Stimulated activated CD8-positive, alpha-beta memory T cell treated with anti-CD3 and anti-CD28 coated beads, Interleukin-2, amount 100 ng/mL, for 48 hours (primary cell): ENCODE measurements at places on chromosomes 3 and 15.

- DNase-seq = no peak
Observed at GRCh38 chr3:175957427-175957826, 1098.3 kb downstream of the NAALADL2 start.

DNA sequence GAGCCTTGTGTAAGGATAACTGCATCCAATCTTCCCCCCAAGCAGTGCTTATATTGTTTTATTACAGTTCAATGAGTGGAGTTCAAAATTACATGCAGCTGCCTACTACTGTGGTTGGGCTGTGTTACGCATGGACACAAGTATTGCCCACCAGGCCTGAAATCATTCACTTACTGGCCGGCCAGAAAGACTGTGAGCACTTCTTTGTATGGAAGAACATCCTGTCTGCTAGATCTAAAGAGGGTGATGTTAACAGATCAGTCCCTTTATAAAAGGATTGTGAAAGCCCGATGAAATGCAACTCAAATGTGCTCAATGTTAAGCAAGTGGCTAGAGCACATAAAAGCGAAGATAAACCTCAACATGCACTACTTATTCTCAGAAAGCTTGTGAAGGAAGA lies 132.5 kb downstream of the FOXP1 start:
- no peak for DNase-seq

DNA sequence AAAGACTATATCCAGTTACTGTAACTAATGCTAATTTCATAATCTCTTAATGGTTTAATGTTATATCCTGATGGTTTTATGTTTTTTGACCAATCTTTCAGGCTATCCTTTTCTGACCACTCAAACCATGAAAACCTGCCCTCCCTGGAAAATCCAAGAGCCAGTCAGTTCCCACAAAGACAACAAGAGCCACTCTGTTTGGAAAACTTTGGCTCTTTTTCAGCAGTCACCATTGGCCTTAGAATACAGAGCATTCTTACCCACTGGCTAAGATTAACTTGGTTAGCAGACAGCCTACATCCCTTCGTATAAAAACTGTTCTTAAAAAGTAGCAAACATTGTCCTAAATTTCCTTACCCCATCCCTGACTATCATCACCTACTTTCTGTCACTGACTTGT lies 32.9 kb downstream of the ALCAM start:
- no peak for DNase-seq

GRCh38 chr15:92773340-92773739 lies 117.8 kb upstream of the FAM174B start:
- no peak for DNase-seq

DNA sequence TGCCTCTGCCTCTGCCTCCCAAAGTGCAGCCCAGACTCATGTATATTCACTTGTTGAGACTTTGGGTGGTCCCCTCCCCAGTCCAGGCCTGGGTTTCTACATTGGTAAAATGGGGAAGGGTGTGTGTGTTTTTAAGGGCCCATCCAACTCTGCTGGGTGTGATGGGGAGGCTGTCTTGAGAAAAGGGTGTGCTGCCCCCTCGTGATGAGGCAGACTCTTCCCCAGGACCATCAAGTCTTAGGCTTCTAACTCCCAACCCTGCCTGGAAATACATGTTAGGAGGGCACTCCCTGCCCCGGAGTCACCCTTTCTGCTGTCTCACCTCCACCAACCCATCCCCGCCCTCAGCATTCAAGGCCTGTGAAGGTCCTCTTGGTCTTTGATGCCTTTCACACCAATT lies 4.4 kb upstream of the PTPN23 start:
- DNase-seq = no peak

DNA sequence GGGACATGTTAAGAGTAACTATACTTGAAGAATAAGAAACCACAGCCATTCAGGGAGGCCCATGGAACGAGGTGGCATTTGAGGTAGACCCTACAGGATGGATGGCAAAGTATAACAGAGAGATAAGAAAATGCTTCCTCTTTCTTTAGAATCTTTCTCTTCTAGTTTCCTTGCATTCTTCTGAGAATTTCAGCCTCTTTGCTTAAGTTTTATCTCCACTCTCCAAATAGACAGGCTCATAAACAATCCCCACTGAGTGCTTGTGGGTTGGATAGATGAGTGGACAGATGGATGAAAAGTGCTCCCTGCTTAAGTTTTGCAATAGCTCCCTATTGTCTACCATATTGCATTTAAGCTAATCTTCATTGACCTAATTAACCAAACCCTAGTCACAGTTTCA lies 103.7 kb downstream of the MEX3B start:
- DNase-seq = no peak

- no peak for DNase-seq
Observed at GRCh38 chr3:42601896-42602581, 1.6 kb downstream of the NKTR start.

GRCh38 chr3:108897883-108898282 lies 55.8 kb downstream of the GUCA1C start:
- DNase-seq = no peak

GRCh38 chr15:28104326-28104725 lies 5.2 kb upstream of the OCA2 start:
- DNase-seq = no peak

DNA sequence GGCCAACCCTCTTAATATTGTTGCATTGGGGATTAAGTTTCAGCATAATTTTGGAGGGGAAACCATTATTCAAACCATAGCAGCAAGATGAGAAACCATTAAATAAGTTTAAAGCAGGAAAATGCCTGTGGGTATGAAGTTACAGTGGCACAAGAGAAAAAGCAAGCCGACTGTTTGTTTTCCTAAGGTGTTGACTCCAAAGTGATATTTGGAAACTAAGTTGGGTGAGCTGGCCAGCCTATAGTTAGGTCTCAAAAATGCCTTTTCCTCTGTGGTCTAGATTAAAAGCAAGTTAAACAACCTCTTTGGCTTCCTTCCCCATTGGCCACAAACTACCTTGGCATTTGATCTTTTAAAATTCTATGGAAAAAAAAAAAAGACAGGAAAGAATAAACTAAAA lies 419.8 kb upstream of the AZI2 start:
- DNase-seq = no peak
